ENCODE measurements at places on chromosomes 4 and X.

DNA sequence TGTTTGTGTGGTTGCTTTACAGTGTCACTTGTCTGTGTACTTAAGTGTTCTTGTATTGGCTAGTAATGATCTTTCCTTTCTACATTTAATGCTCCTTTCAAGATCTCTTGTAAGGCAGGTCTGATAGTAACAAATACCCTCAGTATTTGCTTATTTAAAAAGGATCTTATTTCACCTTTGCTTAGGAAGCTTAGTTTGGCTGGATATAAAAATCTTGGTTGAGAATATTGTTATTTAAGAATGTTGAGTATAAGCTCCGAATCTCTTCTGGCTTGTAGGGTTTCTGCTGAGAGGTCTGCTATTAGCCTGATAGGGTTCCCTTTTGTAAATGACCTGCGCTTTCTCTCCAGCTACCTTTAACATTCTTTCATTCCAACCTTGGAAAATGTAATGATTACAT is 35.7 kb downstream of the LCORL start:
- no peak for DNase-seq

DNA sequence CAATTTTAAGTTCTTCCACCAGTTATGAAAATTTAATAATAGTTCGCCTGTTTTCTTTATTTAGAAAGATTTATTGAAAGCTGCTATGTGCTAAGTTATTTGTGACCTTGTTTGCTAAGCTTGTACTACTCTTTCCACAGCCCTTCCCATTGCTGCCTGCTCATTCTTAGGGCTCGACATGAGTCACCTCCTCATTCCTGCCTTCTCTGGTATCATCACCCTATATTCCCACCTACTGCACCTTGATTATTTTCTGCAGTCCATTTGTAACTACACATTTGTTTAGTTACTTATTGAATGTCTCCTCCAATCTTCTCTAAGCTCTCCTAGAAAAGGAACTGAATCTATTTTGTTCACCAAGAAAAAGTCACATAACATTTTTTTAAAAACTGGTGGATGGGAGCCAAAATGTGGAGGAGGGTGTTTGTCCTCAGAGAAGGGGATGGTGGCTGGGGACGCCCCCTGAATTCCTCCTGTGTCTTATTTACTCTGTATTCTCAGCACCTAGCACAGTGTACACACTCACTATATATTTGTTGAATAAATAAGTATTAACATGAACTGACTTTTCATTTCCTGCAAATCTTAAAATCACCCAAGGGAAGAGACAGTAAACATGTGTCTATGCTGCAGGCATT is 3.7 kb upstream of the RAB9A start:
- DNase-seq: no peak

- no peak for DNase-seq
Observed at GRCh38 chr4:86582410-86582809, 11.7 kb upstream of the PTPN13 start.

- no peak for DNase-seq
Observed at GRCh38 chrX:49061490-49061889, 2.7 kb downstream of the CCDC120 start.

DNA sequence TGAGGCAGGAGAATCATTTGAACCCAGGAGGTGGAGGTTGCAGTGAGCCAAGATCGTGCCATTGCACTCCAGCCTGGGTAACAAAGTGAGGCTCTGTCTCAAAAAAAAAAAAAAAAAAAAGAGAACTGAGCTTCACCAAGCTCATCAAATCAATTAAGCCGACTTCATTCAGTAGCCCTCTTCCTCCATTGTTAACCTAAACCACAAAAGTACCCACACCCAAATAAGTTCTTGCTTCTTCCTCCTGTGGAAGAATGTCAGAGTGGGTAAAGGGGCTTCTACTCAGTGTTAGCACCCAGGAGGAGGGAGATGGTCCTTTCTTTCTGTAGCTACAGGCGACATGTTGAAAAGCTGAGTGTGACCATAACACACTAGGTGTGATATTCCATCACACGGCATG is 58.6 kb upstream of the CHRNA9 start:
- no peak for DNase-seq

DNA sequence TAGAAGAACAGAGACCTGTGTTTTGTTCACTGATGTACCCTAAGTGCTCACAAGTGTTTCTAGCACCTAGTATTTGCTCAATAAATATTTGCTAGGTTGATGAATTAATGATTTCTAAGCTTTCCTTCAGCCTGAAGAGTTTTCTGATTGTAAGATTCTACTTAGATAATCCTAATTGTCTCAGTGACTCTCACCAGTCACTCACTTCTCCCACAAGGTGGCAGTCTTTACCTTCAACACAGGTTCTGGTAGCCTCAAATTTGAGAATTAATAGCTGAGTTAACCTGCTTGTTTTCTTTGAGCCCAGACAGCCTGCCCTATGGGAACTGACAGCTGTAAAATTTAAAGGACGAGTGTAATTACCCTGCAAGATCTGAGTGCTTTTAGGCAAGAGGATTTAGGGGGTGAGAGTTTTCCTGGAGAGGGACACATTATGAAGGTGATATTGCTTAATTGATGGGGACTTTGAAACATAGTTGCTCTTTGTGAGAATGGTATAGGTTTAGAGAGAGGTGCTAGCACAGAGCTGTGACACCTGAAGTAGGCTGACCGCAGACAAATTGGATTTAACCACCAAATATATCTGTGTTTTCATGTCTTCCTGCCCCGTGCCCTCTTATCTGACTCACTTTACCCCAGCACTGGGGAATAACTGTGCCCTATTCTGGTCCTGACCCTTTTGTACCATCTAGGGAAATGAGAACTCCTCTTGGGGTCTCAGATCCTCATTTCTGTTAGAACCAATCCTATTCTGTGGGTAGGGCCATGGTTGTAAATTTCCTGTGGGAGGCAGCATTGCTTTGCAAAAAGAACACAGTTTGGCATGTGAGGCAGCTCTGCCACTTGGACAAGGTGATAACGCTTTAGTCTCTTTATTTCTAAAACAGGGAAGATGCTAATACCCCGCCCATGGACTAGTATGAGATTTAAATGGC is 27.7 kb downstream of the CD38 start:
- DNase-seq: peak; percentile 62

DNA sequence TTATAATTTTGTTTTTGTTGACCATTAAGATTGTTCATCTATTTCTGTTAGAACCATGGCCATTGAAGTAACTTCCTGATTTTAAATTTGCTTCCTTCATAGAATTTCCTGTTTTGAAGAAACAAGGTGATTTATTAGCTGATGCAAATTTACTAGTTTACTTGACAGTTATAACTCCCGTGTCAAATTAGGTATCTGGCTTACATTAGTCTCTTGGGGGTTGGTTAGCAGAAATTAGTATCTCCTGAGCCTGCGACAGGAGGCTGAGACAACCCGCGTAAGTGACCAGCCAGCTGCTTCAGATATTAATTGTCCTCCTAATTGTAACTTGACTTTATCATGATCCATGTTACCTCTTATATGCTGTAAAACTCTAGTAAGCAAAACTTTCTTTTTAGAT is 154.3 kb downstream of the CFAP299 start:
- no peak for DNase-seq

GRCh38 chr4:131764730-131765129 is 1384.4 kb upstream of the PCDH10 start:
- peak; percentile 33 for DNase-seq

DNA sequence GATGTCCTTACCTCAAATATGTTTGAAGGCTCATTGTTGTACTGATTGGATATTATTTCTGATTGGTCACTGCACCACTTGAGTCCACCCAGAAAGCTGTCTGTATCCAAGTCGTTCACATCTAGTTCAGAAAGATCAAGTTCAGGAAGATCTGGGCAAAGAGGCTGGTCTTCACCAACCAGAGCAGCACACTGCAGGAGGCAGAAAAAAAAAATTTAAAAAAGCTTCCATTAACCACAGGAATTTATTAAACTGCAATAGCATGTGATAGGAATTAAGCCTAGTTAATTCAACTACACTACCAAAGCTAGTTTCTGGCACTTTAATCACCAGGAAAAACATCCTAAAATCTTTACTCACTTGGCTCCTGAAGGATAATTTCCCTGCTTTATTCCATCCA is 5.1 kb downstream of the PPARGC1A start:
- DNase-seq: no peak

- DNase-seq: no peak
Observed at GRCh38 chrX:100830547-100830946, 10.4 kb downstream of the CSTF2 start.

GRCh38 chr4:107831140-107831539 is 6.4 kb downstream of the SGMS2 start:
- no peak for DNase-seq

DNA sequence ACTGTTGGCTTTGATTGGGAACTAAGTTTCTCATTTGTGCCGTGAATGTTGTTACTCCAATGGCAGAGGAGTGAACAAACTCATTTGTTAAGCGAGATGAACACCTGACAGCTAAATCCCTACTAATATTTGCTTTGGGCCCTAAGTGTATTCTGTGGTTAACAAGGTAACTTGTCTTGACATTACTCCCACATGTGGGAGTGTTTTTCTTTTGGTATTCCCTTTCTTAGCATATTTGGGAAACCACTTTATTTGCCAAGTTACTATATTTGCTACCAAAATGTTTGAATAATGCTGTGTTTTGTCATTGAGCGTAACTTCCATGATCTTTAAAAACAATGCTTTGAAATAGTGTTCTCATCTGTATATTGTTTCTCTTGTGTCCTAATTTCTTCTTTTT is 82.5 kb downstream of the ARHGAP10 start:
- no peak for DNase-seq

DNA sequence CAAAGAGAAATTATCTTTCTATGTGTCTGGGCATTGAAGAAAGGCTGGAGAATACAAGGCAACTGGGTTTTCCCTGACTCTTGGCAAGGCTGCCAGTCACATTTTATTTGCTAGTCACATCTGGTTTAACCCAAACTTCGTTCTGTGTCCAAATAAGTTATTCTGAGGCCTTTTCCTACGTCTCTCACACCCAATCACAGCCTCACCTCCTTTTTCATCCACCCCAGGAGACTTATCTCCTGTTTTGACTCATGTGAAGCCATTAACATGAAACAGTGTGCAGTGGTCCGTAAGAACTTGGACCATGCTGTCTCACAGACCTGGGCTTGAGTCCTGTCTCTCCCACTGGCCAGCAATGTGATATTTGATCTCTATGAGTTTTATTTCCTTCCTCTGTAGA is 59.3 kb downstream of the CNGA2 start:
- DNase-seq: no peak

DNA sequence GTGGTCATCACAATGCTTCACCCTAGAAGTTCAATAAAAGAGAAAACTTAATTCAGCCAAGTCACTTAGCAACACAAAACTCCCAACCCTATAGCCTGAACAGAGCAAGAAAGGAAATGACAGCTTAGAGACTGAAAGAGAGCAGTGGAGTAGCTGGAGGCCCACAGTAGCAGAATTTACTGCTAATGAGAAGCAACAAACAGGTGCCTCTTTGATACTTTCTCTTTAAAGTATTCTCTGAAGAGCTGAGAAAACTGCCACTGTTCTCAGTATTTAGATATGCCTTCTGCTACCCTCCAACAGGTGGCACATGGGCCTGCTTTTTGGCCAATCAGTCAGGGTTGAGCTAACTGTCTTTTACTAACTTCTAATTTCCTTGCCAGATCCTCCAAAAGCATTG is 240.0 kb downstream of the GPC3 start:
- no peak for DNase-seq

DNA sequence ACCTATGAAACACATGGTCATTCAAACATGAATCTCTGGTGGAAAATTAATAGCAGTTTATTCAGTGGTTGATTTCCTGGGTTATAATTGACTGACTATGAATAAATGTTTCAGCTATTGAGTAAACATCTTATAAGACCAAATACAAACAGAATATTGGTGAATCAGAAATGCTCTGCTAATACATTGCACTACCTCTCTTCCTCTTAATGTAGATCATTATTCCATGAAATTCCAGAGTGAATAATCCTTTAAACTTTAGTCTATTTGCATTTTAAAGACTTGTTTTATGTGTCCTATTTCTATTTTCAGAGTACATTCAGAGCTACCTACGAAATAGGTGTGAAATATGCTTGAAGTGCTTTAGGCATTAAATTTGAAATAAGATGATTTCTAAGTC is 715.4 kb downstream of the ADGRL3 start:
- no peak for DNase-seq

DNA sequence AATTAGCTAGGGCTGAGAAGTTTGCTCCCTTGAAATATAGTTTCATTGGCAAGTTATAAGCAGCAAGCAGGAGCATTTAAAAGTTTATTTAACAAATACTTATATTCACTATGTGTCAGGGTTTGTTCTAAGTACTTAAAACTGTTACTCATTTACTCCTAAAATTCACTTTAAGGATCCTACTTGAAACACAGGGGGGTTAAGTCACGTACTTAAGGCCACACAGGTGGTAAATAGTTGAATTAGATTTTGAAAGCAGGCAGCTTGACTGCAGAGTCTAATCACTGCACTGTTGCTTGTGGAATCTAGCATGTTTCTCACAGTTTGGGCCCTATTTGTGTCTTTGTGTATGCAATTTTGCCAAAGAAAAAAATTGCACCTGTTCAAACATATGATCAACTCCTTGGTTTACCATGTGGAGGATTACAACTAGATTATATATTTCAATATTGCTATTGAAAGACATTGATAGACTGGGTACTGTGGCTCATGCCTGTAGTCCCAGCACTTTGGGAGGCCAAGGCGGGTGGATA is 7.6 kb downstream of the SGMS2 start:
- DNase-seq: no peak

DNA sequence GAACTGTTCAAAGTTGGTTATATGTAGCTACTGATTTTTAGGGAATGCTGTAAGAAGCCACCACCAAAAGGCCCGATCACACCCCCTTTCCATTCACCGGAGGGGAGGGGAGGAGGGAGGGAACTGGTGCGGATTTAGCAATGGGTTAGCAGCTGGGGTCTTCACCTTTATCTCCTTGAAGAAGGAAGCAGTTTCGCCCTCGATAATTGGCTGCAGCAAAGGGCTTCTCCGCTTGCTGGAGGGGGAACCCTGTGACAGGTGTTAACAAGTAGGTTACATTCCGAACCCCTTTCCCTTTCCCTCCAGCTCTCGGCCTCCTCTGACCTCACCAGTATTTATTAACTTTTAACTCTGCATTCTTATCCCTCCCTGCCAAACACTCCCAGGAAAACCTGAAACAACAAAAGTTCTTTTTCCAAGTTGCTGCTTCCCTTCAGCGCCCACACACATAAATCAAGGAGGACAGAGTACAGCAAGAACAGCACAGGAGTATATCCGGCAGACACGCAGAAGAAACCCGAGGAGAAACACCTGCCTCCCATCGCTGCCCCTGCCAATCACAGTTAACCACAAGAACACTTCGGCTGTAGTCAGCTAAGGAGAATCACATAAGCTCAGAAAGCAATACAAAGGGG is 39.8 kb upstream of the NAP1L5 start:
- no peak for DNase-seq

DNA sequence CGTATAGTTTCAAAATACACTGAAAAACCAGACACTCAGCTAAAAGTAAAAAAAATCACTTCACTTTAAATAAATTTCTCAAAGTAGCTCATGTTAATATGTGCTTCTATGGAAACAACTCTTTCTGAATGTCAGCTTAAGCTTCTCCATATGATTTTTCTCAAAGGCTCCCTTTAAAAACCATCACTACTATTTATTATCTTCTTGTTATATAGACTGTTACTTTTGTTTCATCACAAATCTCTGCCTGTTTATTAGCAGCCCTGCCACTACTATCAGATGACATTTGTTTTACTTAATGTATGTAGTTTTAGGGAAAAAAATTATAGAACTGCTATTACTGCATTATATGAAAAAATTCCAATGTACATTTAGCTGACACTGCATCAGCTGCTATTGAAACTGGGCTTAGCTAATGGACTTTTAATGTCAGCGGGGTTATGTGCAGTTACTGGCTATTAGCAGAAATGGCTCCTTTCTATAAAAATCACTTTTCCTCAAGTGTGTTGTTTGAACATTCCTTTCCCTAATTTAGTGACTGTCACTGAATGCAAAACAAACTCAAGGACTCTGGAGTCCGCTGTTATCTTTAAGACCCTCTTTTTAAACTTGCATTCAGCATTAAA is 10.8 kb downstream of the UNC5C start:
- no peak for DNase-seq

All from islet precursor cell (in vitro differentiated cells).